Activated CD4-positive, alpha-beta T cell treated with anti-CD3 and anti-CD28 coated beads for 1 hour (primary cell): ENCODE measurements at places on chromosomes 7 and 10.

DNA sequence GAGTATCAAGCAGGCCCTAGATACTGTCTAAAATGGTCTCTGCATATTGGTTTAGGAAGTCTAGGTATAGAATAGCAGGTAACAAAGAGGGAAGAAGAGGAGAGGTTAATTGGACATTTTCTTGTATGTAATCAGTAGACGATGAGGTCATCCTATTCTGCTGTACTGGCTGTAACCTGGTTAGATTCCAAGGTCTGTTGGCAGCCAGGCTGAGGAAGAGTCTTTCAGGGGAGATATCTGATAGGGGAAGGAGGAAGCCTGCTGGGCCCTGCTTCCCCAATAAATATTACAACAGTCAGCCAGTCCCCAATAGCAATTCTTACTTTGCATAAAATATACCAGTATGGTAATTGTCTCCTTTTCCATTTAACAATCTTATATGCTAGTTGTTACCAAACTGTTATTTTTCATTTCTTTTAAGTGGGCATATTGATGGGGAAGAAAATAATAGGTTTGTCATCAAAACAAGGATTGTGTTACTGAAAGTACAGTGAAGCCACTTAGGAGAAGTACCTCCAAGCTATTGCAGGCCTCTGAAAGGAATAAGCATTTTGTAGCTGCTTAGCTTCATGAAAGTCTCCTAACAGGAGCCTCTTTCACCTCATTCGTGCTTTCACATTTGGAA, 186.4 kb downstream of the LRRC4 start:
- no peak for DNase-seq

DNA sequence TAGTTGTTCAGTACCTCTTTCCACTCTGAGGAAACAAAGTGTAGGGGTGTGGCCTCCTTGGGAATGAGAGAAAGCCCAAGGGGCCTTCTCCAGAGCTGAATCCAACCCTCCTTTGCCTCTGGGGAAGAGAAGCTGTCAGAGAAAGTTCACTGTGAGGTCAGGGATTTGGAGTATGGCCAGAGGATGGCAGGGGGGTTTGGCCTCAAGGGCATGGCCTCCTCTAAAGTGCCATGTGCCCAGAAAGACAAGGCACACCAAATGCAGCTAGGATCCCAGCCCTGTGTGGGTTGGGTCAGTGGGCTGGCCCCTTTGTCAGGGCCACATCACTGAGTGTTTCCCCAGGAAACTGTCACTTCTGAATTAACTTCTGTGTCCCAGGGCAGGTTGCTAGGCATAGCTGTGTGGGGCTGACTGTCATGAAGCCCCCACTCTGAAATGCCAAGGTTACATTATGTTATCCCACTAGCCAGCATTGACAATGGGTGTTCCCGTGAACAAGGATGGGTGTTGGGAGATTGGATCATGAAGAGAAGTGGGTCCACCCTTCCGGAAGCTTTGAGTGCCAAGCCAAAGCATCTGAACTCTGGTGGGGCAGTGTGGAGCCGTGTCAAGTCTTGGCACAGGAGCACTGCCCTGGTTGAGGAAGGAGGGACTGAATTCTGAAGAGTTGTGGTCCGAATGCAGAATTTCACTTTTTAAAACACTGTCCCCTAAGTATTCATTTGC, 123.3 kb downstream of the ZMIZ1 start:
- no peak for DNase-seq

GRCh38 chr7:25913598-25914224, 238.3 kb upstream of the NFE2L3 start:
- DNase-seq: no peak

GRCh38 chr7:17130281-17131059, 168.0 kb upstream of the AHR start:
- DNase-seq: no peak

- DNase-seq: no peak
Observed at GRCh38 chr10:3782451-3783315, 2.3 kb downstream of the KLF6 start.

- peak; percentile 11 for DNase-seq
Observed at GRCh38 chr7:140176122-140176701, 571 bp downstream of the KDM7A start.

GRCh38 chr10:5449823-5450222, 37.5 kb downstream of the NET1 start:
- DNase-seq: no peak

GRCh38 chr10:32961895-32962369, 3.9 kb upstream of the ITGB1 start:
- no peak for DNase-seq

DNA sequence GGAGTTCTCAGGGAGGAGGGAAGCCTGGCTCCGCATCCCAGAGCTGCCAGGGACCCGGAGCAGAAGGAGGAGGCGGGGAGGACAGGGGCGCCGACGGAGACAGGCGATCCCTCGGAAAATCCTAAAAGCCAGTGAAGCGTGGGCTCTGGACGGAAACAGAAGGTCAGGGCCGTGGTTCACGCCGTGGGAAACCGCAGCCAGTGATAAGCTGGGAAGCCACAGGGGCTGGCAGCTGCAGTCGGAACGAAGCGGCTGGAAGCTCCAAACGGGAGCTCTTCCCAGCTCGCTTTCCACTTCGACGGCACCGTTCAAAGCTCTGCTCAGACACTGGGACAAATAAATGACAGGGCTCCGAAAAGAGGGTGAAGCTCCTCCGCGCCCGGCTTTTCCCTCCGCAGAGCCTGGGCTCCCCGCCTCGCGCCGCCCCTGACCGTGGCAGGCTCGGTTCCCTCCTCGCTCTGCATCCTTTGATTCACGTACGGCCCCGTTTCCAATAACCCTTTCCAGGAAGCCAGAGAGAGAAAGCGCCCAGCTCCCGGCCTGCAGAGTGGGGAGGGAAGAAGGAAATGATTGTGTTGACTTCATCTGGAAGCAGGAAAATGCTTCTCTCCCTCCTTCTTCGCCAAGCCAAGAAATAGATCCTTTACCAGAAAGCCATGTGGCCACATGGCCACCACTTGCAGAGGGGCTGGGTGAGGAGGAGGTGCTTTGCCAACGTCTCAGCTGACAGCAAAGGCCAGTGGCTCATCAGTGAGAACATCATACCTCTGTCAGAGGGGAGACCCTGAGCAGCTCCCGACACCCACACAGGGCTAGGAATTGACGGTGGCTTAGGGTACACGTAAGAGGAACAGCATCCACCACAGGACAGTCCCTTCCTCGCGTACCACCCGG, 57.4 kb downstream of the ADRB1 start:
- no peak for DNase-seq

- DNase-seq: no peak
Observed at GRCh38 chr7:156777364-156778069, 115.5 kb downstream of the LMBR1 start.

DNA sequence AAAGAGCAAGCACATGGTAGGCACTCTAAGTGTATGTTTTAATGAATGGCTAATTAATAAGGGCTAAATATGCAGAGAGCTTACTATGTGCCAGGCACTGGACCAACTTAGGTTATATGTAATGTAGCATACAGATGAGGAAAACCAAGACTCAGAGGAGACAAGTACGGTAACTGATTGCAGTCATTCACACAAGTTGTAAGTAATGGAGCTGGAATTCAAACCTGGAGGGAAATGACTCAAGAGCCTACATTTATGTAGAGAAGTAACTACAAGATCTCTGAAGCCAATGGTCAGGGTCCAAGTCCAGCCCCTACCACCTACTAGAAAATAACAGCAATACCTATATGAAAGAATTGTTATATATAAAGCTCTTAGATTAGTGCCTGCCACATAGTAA, 97.3 kb upstream of the KCNIP2 start:
- no peak for DNase-seq

DNA sequence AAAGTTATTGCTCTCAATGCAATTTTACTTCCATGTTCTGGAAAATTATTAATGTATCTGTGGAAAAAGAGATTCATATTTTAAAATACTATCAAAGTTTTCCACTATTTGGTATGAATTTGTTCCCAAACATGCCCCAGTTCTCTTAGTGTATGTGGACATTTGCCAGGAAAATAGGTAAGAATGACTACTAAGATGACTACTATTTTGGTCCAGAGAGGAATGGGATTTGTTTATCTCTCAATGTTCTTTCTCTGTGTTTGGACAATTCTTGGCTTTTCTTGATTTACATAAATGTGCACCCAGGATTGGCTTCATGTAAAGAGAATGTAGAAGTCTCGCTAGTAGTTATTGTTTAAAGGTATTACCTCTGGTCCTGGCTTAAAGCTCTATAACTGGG, 60.3 kb upstream of the POT1 start:
- DNase-seq: no peak

- no peak for DNase-seq
Observed at GRCh38 chr10:26637521-26638275, 59.8 kb upstream of the PDSS1 start.

DNA sequence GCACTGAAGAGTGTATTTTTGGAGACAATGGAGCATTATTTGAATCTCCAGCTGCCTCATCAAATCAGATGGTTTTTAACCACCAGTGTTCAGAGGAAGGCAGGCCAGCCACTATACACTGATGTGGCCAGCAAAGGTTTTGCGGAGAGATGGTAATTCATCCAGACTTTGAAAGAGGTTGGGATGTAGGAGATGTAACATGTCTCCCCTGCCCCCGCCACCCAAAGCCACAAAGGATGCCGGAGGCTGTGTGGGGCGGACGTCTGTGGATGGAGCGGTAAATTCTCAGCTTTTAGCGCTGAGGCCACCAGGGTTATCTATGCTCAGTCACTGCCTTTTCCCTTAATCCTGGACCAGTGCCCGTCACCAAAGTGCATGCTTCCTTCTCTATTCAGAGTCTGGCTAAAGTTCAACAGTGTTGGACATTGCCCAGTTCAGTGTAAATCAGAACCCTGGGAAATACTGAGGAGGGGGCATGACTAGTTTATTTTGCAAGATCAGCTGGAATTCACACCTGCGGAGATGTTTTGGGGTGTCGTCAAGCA, 3.7 kb upstream of the TRIP6 start:
- no peak for DNase-seq

GRCh38 chr10:19845503-19846368, 29.5 kb downstream of the PLXDC2 start:
- no peak for DNase-seq

GRCh38 chr7:134502463-134503371, 24.6 kb upstream of the AKR1B10 start:
- no peak for DNase-seq

DNA sequence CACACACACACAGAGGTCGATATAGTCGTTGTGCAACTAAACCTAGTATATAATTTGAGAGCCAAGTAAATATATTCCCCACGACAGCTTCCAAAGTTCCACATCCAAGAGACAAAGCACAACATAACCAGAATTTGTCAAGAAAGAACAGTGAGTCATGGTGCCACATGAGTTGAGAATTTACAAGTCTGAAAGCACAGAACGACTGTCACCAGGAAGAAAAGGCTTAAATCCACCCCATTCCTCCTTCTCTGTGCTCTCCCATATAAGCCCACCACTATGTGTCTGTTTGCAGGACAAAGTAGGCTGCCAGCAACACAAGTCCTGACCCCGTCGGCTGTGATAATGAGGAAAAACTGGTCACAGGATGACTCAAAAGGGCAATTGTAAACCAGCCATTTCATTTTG, 32.8 kb downstream of the GSAP start:
- DNase-seq: no peak

DNA sequence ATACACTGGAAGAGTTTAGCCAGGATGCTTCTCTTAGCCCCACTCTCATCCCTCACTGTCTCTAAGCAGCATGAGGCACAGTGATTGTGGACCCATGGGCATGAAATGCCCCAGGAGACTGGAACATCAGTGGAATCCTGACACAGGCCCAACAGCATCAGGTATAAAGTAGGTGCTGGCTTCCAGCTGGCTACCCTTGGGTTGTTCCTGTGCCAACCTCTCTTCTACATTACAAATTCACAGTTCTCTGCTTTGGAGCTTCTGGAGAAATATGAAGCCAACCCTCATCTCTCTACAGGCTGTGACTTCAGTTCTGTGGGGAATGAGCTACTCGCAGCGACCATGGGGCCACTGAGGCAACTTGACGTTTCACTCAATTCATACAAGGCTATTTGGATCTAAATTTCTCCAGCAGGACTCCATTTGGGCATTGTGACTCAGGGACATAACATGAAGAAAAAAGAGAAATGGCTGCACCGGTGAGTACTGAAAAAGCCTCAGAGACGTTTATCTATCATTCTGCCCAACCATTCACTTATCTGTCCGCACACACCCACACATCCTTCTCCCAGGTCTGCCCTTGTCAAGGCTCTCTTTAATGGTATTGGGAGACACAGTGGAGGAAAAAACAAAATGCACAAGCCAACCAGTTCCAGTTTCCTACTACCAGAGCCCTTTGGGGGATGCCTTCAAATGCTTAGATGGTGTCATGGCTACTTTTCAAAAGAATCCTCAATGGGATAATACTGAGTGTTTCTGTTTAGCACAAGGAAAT, 35.4 kb upstream of the TM9SF3 start:
- DNase-seq: no peak

DNA sequence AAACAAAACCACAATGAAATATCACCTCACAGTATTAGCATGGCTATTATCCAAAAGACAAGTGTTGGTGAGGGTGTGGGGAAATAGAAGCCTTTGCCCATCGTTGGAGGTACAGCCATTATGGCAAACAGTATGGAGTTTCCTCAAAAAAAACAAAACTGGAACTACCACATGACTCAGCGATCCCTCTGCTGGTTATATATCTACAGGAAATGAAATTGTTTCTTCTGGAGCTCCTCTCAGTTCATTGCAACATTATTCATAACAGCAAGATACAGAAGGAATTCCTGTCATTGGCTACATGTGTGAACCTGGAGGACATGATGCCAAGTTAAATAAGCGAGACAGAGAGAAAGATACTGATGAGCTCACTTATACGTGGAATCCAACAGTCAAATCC, 2.4 kb upstream of the UBE3C start:
- DNase-seq: no peak

DNA sequence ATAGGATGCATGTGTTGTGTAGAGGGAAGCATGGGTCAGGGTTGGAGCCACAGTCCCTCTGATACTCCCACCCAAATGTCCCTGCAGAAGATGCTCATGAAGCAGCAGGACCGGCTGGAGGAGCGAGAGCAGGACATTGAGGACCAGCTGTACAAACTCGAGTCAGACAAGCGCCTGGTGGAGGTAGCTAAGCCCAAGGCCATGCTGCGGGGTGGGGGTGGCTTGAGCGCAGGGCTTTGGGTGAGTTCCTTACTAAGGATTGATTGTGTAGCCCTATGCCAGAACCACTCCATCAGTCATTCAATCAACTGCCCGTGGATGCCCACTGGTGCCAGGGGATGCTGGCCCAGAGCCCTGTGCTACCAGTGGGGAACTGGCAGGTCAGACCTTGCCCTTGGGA, 10.3 kb downstream of the TRIM8 start:
- no peak for DNase-seq

DNA sequence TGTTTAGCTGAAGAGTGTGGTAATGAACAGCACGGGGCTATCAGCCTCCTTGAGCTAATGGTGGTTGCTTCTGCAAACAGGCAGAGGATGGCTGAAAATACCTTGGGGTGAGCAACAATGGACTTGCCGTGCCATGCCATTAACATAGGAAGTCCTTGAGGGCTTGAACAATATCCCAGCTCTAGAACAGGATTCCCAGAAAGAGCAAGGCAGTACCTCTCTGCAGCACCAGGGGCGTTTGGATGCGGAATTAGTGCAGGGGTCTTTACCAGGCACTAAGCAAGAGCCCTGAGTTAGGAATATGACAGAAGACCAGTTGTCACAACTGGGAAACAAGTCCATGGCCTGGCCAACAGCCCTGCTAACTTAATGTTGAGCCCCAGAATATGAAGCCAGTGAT, 143.2 kb upstream of the COBL start:
- no peak for DNase-seq
